Heart right ventricle (tissue), 16 donors: ENCODE measurements at places on chromosomes 4 and X.

- no peak for DNase-seq
Measured at GRCh38 chr4:75637176-75637575, 6.8 kb upstream of the CDKL2 start.

- DNase-seq, result no peak
Measured at GRCh38 chr4:7747062-7747385, 192.6 kb downstream of the AFAP1 start.

- peak; percentile 52 for DNase-seq
Measured at GRCh38 chr4:110631584-110632505, 9.0 kb upstream of the PITX2 start.

GRCh38 chrX:78514852-78515251, 144.3 kb downstream of the RTL3 start:
- DNase-seq, result no peak

DNA sequence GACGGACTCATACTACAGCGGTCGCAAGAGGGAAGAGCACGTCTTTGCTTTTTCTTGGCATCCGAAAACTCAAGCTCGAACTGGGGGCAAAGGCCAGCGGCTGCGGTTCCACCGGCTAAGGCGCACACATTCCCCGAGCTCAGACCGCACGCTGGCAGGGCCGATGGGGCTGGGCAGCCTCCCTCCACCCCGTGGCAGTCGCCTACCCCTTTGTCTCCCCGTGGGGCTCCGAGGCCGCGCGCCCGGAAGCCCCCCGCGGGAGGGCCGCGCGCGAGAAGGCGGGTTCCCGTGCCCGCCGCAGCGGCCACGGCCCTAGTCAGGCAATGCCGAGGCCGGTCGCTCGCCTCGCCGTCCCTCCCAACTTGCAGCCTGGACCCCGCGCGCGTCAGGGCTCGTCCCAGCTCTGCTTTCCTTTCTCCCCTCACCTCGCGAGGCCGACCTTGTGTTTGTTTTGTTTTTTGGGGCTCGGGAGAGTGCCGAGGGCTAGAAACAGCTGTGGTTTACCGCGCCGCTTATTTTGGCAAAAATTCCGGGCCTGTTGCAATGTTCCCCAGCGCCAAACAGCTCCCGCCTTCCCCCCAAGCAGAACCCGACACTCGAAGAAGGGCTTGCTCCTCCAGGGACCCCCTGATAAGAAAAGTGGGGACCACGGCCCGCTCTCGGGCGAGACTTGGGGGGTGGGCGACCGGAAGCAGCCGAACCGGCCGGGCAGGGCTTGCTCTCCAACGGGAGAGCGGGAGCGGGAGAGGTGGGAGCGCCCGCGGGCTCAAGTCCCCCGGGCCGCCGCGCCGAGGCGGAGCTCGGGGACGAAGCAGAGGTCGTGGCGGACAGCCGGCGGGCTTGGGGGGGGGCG, 561 bp upstream of the N4BP2 start:
- DNase-seq, result peak; percentile 72

- no peak for DNase-seq
Measured at GRCh38 chr4:171644430-171645057, 168.7 kb upstream of the GALNTL6 start.

DNA sequence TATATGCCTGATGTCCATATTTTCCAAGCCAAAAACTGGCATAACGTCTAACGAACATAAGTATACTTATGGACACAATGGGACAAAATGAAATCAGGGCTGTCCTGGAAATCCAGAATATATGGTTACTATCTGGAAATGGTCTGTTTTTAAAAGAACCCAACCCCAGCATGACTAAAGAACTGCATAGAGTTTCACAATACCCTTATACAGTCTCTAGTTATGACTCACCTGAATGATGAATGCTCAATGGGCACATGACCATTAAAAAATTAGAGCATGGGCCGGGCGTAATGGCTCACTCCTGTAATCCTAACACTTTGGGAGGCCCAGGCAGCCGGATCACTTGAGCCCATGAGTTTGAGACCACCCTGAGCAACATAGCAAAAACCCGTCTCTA, 31.8 kb downstream of the AMMECR1 start:
- DNase-seq, result no peak

DNA sequence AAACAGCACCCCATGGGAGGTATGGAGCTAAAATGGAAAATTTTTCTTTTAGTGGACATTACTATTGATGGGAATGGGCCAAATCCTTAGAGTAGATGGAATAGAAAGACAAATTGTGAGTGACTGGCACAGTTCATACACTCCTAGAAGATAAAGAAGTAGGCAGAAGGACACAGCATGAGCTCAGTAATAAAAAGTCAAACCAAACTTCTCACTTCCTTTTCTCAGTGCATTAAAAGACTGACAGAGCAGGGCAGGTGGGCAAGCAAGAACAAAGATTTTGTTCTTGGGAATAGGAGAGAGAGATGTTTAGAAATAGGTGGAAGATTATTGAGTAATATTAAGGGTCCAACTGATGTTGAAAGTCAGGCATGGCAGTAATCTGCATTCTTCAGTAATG, 132.5 kb downstream of the ATP10D start:
- no peak for DNase-seq
